HTR-8/SVneo (cell line): ENCODE measurements at places on chromosomes 3 and 15.

GRCh38 chr3:147381596-147381995 is 24.7 kb downstream of the ZIC4 start:
- no peak for DNase-seq

DNA sequence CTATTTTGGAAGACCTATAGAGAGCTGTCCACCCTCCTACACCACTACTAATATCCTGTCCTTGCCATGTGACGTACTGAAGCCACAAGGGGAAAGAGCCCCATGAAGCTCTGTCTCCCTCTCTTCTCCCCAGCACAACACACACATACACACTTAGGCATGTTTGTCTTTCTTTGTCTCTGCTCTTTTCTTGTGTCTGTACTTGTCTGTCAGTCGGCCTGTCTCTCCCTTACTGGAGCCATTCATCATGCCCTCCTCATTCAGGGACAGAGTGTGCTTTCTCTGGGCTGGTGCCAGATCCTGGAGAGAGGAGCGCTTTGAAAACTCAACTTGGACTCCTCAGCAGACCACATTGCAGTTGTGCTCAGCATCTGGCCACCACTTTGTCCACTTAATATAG is 47.6 kb downstream of the PSMD6 start:
- DNase-seq = no peak

- peak; percentile 3 for DNase-seq
Measured at GRCh38 chr3:87228316-87228715, 1.2 kb downstream of the CHMP2B start.

GRCh38 chr3:185308126-185308754 is 54.4 kb upstream of the EHHADH start:
- peak; percentile 43 for DNase-seq

- DNase-seq = no peak
Measured at GRCh38 chr3:77081240-77081661, 41.4 kb downstream of the ROBO2 start.

DNA sequence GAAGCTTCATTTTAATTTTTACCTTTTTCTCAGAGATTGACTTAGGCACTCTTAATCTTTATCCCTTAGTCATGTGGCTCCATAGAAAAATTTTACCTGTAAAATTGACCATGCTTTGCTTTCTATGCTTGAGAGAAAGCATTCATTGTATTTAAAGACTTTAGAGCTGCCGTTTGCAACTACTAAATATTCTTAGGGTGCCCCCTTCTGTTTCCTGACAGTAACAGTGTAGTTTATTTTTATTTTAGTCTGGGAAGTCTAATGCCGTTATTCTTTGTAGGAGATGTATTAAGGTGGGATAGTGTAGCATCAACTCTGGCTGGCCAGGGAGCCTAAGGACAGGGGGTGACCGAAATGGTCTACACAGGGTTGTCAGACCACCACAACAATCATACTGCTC is 84.5 kb upstream of the SYNPR start:
- no peak for DNase-seq

DNA sequence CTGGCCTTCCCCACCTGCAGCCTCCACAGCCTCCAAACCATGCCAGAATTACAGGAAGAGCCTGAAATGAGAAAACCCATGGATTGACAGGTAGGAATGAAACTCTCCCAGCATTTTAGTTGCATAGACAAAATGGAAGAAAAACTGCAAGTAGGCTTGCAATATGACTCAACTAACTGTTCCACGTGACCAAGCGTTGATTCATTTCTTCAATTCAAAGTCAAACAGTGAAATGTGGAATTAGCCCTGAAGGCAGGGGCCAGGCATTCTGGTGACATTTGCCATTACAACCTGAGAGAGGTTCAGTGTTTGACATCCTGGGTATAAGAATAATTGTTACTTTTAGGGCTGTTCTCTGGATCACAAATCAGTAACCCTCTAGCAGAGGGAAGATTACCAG is 676.5 kb upstream of the CFAP20DC start:
- DNase-seq = no peak

DNA sequence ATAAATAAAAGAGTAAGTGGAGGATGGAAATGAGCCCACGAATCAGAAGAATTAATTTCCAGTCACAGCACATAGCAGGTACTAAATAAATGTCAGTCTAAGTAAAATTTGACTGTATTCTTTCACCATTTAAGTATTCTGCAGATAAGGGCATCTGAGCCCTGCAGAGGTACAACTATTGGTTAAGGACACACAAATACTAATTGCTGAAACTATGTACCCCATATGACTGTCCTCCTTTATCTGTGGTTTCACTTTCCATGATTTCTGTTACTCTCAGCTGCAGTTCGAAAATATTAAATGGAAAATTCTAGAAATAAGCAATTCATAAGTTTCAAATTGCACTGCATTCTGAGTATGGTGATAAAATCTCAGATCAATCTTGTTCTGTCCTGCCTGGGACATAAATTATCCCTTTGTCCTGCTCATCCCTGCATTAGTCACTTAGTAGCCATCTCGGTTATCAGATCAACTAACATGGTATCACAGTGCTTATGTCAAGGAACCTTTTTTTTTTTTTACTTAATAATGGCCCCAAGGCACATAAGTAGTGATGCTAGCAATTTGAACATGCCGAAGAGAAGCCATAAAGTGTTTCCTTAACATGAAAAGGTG is 95.1 kb downstream of the LSAMP start:
- no peak for DNase-seq

DNA sequence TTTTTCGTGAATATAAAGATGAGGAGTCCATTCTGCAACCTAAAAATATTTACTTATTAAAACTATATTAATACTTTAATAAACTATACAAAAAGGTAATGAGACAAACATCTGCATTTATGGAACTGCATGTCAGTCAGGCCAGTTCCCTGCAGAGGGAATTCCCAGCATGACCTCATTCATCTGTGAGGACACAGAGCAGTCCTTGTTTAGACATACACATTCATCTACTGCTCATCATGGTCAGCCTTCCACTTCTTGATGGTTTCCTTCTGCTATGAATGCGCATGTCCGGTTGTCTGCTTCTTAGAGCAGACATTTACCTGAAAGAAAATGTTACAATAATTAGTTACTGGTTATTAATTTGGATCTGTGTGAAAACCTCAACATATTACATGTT is 3.3 kb upstream of the ACTR8 start:
- DNase-seq = no peak

GRCh38 chr3:182389071-182389815 is 404.1 kb upstream of the ATP11B start:
- no peak for DNase-seq

DNA sequence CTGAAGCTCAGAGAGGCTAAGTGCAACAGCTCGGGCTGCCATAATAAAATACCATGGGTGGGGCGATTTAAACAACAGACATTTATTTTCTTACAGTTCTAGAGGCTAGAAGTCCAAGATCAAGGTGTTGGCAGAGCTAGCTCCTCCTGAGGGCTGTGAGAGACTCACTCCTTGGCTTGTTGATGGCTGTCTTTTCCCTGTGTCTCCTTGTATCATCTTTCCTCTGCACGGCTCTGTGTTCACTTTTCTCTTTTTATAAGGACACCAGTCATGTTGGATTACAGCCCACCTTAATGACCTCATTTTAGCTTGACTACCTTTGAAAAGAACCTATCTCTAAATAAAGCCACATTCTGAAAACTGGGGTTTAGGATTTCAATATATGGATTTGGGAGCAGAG is 129.7 kb downstream of the RPL22L1 start:
- DNase-seq = no peak

DNA sequence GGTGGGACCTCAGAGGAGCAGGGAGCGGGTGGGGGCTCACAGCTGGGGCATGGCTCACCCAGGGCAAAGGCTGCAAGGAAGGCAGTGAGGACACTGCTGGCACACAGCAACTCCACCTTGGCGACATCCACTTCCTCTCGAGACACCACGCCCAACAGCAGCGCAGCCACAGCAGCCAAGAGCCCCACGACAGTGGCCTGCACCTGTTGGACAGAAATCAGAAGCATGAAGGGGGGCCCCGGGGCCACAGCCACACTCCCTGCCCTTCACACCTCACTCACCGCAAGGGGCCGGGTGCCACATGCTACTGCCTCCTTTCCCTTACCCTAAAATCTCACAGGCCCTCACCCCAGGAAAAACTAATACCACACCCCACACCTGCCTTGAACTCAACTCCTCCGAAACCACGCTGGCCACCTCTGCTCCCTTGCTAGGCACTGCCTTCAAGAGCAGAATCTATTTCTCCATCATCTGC is 57.3 kb downstream of the ROPN1B start:
- DNase-seq = no peak

GRCh38 chr15:44711096-44711742 is at the start of the genes B2M and PATL2:
B2M (plus strand) TSS chr15:44711517; CDS start chr15:44711547, 30 bp downstream.
PATL2 (minus strand) TSS chr15:44711323; CDS start chr15:44676490, 34,833 bp downstream.
- peak; percentile 92 for DNase-seq

DNA sequence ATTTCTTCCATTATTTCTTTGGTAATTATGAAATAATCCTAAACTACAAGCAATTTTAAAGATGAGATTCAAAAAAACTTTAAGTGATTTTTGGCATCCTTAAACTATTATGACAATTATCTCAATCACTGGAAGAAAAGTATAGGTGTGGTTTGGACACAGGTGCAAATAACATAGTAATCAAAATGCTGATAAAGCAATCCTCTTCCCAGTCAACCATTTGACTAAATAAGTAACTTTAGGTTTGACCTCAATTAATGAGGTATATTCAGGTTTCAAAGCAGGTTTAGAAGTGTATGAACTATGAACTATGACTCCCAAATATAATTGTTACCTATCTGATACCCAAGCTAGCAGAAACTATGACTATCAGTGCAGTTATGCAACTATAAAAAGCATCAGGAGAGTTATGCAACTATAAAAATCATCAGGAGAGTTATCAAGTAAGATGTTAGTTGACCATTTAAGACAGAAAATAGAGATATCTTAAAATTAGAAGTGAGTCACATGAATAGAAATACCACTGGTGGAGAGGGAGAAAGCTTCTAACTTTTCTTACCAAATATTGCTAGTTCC is 8.9 kb upstream of the CNTN3 start:
- no peak for DNase-seq

DNA sequence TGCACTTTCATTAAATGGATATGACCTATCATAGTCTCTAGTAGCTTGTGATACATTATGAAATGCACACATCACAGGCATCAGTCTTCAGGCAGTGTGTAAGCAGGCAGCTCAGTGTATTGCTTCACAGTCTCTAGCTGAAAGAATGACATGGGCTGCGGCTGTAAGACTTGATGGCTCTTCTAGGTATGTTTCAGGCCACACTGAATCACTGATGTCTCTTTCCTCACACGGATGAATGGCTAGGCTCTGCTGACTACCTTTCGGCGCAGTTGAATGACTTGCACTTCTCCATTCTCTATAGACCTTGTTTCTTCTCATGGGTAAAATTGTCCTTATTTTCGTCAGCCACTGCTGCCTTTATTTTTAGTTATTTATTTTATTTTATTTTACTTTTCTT is 15.4 kb downstream of the APH1B start:
- no peak for DNase-seq

GRCh38 chr15:41556677-41557076 is 2.3 kb upstream of the TYRO3 start:
- DNase-seq = no peak

DNA sequence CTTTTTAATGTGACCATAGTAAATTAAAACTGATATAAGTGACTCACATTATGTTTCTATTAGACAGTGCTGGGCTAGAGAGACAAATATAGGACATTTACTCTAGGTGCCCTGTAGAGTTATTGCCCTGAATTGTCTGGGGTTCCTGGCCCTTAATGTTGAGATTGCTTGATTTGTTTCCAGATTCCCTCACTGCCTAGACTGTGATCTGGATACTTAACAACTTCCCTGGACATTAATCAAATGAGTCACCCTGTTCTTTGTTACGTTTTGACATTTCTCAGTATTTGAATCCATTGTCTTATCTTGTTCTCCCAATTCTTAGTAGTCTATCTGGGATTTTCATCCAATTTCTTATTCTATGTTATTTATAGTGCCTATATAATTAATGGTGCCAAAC is 65.8 kb downstream of the DTWD1 start:
- DNase-seq = peak; percentile 5

DNA sequence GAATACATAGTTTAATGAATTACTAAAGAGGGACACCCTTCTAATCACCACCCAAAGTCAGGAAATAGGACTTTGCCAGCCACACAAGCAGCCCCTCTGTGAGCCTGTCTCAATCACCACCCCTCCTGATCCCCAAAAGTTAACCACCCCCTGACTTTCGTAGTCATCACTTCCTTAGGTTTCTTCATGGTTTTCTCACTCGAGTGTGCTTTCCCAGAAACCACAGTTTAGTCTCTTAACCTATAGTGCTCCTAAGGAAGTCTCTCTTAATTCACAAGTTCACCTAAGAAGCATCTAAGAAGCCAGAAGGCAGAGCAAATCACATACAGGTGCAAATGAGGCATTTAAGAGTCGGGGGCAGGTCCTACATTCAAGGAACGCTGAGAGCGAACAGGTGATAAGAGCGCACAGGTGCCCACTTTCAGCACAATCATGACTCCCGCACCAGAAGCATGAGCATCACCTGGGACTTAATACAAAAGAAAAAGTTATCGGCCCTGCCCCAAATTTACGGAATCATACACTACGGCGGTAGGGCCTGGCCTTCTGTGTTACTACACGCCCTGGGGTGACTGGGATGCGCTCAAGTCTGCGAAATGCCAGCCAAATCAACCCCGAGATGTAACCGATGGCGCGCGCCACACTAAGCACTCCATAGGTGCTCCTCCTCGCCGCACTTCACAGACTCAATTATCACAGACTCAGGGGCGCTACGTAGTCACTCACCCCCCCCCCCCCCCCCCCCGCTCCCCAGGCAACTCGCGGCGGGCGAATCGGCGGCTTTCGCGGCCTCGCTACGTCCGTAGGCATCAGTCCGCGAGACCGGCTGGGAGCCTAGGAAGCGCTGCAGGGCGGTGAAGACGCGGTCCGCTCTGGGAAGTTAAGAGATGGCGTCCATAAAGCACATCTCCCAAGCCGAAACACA is 815 bp downstream of the ULK4 start:
- peak; percentile 20 for DNase-seq

GRCh38 chr15:55700876-55701275 is 42.1 kb downstream of the PRTG start:
- DNase-seq = no peak

GRCh38 chr15:42133356-42133755 is 23.1 kb downstream of the PLA2G4F start:
- DNase-seq = no peak

DNA sequence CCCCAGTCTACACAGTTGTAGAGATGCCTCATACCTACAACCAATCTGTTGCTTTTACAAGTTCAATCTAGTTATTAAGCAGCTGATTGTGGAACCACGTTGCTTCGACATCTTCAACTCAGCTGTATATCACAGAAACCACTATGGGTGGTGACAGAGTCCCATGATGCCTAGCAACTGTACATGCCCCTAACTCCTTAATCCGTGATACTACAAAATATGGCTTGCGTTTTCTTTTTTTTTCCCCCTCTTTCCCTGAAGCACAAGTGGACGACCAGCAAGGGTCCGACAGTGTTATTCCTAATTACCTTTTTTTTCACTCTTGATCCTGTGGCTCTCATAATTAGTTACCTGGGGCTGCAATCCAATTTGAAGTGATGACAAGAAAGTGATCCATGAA is 478.6 kb downstream of the FOXP1 start:
- DNase-seq = no peak

GRCh38 chr15:37877851-37878741 is 56.3 kb upstream of the TMCO5A start:
- peak; percentile 22 for DNase-seq

GRCh38 chr3:141524988-141525387 is 38.2 kb downstream of the RASA2 start:
- DNase-seq = no peak

- no peak for DNase-seq
Measured at GRCh38 chr15:85745023-85745422, 49.7 kb downstream of the KLHL25 start.
